ENCODE measurements at places on chromosomes 6 and 20. TPM values are rescaled to one million over a fixed set of nuclear protein-coding genes. Genes with fewer than 3 reads are reported as not detected.

- no peak overlapping the region for H3K4me3 ChIP-seq
- H3K27ac ChIP-seq, result no peak overlapping the region
- H3K27me3 ChIP-seq, result no peaks in the 10 kb centered on the region
- DNase-seq, result no peak
- no peaks in the 10 kb centered on the region for H3K4me1 ChIP-seq
- peaks cover 32% of the 10 kb centered on the region for H3K36me3 ChIP-seq
Measured at GRCh38 chr6:127352524-127352923, 9.1 kb upstream of the ECHDC1 start.

DNA sequence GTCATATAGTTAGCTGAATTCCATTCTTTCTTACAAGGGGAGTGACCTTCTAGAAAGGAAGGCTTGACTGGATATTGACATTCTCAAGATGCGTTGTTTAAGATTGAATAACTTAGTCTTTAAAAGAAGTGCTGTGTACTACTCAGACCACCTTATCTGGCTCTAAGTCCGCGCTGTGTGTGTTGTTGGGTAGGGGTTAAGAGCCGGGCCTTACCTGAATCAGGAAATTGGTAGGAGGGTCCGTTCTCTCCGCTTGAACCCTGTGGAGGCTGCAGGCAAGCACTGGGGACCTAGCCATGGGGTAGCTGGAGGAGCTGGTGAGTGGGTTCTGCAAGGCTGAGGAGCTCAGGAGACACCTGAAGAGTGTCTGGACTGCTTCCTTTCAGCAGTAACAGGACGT lies 9.0 kb upstream of the SCML4 start:
- DNase-seq, result no peak
- H3K4me1 ChIP-seq, result peaks cover 21% of the 10 kb centered on the region
- no peaks in the 10 kb centered on the region for H3K27me3 ChIP-seq
- H3K27ac ChIP-seq, result no peak overlapping the region
- H3K4me3 ChIP-seq, result no peak overlapping the region
- no peaks in the 10 kb centered on the region for H3K36me3 ChIP-seq

DNA sequence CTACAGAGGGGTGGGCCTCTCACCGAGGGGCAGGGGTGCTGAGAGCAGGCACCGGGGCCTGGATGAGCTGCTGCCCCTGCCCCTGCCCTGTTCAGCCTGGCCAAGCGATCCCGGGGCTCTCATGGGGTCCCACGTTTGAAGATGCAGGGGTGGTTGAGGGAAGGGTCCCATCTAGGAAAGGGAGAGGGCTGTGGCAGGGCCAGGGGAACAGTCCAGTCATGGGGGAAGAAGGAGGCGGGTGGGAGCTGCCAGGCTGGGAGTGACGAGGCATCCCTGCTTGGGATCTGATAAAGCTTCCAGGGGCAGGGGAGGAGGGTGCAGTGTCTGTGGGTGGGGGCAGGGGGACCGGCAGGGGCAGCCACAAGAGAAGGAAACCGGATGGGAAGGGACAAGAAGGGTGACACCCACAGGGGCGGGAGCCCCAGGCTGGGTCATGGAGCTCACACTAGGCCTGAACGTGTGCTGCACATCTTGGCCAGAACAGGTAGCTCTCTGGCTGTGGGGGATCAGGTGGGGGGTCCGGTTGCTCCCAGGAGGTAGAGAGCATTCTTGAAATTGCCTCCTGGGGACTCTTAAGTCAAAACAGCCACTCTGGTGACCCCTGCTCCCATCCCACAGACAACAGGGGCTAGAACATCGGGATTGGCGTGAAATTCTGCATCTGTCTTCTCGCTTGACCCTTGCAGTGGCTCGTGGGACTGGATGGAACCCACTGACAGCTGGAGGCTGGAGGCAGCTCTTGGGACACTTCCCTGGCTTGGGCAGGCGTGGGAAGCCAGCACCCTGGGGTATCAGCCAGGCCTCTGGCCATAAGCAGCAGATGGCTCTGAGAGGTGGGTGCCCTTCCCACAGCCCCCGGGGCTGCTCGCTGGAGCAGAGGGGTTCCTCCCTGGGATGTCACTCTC lies 58.0 kb upstream of the GATA5 start:
- no peaks in the 10 kb centered on the region for H3K27me3 ChIP-seq
- DNase-seq, result no peak
- H3K36me3 ChIP-seq, result no peaks in the 10 kb centered on the region
- no peaks in the 10 kb centered on the region for H3K4me1 ChIP-seq
- H3K4me3 ChIP-seq, result no peak overlapping the region

- H3K4me3 ChIP-seq, result no peak overlapping the region
- no peaks in the 10 kb centered on the region for H3K36me3 ChIP-seq
- no peak for DNase-seq
- H3K4me1 ChIP-seq, result no peaks in the 10 kb centered on the region
- peaks cover 17% of the 10 kb centered on the region for H3K27me3 ChIP-seq
- H3K27ac ChIP-seq, result no peak overlapping the region
Measured at GRCh38 chr6:41674231-41675000, 36.1 kb downstream of the MDFI start.

DNA sequence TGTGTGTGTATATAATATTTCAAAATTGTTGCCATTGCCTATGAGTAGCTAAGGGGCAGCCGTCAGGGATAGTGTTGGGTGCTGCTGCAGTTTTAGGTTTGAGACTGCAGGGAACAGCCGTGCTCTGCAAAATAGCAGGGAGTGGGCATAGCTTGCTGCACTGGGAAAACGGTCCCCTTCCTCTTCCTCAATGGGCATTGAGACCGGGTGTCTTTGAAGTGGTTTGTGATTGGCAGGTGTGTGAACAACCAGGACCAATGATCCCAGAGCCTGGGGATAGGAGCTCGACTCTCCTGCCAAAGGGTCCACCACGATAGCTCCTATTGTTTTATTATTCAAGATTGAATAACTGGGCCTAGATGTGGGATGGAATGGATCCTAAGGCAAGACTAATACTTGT lies 5.1 kb upstream of the EBF4 start:
- no peak overlapping the region for H3K27ac ChIP-seq
- H3K27me3 ChIP-seq, result peaks cover 29% of the 10 kb centered on the region
- H3K4me1 ChIP-seq, result peaks cover 17% of the 10 kb centered on the region
- no peak for DNase-seq
- H3K36me3 ChIP-seq, result peaks cover 2% of the 10 kb centered on the region

Gene TRIM10
- not detected for total RNA-seq

Measured in activated naive CD8-positive, alpha-beta T cell treated with anti-CD3 and anti-CD28 coated beads for 36 hours (primary cell).